ENCODE measurements at places on chromosomes 11 and 22.
A peak's percentile ranks its signal among the peaks of the same experiment; 100 is the strongest.

GRCh38 chr11:85590848-85591483, 36.2 kb downstream of the DLG2 start:
- DNase-seq: no peak

DNA sequence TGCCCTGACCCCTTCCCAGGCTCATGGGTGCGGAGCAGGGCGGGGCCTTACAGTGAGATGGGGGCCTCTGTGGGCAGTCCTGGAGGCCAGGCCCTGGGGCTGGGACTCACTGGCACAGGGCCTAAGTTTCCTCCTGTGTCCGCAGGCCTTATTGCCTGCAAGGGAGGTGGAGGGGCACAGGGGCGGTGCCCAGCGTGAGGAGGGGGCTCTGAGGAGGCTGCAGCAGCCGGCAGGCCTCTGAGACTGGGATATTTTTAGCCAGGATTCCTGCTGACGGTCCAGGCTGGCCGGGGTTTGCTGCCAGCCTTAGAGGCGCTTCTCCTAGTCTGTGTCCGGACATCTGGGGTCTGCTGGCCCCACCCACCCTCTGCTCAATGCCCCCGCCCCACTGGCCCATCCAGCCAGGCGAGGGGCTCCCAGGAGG, 5.7 kb upstream of the RTN4R start:
- no peak for DNase-seq

- peak; percentile 12 for DNase-seq
Observed at GRCh38 chr11:27347359-27348339, 15.4 kb downstream of the CCDC34 start.

DNA sequence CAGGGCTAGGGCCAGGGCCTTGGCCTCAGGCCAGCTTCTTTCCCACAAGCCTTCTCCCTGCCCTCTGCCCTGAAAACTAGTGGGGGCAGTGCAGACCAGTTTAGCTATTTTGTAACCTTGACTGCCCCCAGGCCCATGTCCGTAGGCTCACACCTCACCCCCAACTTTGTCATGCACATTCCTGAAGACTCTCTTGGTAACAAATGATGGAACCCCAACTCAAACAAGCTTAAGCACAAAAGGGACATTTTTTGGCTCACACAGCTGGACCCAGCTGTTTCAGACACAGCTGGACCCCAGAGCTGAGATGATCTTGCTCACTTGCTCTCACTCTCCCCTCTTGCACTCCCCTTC, 46.6 kb downstream of the KCNQ1OT1 start:
- DNase-seq: no peak

DNA sequence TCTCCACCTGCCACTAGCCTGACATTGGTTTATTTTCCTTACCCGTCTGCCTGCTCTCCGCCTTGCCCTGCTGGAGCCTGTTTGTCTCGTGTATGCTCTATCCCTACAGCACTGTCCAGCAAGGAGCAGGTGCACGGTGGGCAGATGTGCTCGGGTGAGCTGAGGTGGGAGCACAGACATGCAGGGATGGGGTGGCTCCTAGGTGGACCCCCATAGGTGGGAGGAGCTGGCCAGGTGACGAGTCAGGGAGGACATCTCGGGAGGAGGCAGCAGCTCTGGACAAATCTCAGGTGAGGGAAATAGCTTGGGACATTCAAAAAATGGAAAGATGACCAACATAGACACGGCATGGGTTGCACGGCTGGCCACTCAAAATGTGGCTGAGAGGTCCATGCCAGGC, 89.2 kb upstream of the SHANK2 start:
- no peak for DNase-seq

DNA sequence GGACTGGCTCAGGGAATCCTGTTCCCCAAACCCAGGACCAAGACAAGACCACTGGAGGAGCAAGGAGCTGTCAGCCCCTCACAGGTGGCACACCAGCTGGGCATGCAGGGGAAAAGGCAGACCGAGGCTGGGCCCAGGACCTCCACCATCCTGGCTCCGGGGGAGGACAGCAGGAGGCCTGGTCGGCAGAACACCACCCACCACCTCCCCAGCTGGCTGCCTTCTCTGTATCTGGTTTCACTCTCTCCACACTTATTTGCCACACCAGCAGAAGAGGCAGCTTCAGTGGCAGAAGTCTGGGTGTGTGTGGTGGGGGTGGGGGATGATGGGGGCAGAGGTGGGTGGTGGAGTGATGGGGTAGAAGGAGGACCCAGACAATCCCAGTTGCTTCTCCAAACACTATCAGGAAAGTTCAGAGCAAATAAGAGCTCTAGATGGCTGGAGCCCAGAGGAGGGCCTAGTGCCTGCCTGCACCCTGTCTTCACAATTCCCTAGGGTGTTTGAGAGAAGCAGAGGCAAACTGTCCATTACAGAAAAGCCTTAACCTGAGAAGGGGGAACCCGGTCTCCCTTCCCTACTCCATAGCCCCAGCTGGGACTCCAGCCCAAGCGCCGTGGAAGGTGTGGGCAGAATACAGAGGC, 51.9 kb upstream of the CDON start:
- no peak for DNase-seq

- DNase-seq: no peak
Observed at GRCh38 chr11:1670905-1671371, 26.1 kb upstream of the KRTAP5-6 start.

- no peak for DNase-seq
Observed at GRCh38 chr11:60455531-60456042, at the start of gene MS4A1. MS4A1 (plus strand) TSS chr11:60455847; CDS start chr11:60462375, 6,528 bp downstream.

- DNase-seq: no peak
Observed at GRCh38 chr22:37824674-37825641, 1.8 kb downstream of the GALR3 start.

DNA sequence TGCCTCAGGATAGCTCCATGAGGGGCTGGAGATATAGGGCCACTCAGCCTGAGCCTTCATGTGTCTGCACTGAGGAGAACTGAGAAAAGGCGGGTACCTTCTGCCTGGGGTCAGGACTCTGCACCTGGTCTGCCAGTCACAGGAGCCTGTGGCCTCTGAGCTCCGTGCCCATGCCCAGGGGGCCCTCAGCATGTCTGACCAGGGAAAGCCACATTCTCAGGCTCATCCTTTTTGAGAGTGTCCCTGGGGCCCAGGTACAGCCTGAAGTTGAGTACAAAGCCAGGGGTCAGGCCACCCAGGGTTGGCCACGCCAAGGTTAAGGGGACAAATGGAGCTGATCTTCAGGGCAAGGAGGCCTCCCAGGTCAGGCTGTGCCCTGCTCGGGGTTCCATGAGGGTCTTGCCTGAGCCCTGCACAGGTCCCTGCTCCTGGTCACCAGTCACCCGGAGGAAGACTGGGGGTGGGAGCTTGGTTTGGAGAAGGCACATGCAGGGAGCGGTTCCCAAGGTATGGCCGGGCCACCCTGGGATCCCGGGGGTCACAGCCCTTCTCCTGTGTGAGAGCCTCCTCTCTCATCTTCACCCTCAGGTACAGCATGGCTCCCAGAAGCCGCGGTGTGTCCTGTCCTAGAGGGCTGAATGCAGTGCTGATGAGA, 6.0 kb downstream of the DENND6B start:
- no peak for DNase-seq

GRCh38 chr11:77994434-77995362, at the start of gene INTS4:
INTS4 (minus strand) TSS chr11:77994668; CDS start chr11:77994643, 25 bp downstream.
- peak; percentile 94 for DNase-seq

DNA sequence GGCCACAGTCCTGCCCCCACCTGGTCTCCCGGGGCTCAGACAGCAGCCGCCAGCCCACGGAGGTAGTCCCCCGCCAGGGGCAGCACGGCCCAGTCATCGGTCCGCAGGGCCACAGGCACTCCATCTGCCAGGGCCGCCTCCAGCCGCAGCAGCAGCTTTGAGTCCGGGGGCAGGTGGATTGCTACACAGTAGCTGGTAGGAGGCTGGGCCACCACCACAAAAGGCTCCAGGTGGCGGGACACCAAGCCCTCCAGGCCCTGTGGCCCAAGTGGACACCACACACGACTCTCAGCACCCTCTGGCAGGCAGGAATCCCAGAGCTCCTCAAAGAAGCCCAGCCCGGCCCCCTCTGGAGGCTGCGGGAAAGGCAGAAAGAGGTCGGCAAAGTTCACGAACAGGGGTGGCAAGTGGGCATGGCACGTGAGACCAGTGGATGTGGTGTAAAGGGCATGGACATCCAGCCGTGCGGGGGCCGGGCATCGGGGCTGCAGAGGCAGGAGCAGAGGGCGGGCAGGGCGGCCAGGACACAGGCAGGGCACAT, 2.9 kb downstream of the AP5B1 start:
- no peak for DNase-seq

GRCh38 chr22:34973016-34973415, 92.9 kb upstream of the ISX start:
- no peak for DNase-seq

GRCh38 chr11:24932110-24933000, 435.5 kb downstream of the LUZP2 start:
- DNase-seq: no peak

DNA sequence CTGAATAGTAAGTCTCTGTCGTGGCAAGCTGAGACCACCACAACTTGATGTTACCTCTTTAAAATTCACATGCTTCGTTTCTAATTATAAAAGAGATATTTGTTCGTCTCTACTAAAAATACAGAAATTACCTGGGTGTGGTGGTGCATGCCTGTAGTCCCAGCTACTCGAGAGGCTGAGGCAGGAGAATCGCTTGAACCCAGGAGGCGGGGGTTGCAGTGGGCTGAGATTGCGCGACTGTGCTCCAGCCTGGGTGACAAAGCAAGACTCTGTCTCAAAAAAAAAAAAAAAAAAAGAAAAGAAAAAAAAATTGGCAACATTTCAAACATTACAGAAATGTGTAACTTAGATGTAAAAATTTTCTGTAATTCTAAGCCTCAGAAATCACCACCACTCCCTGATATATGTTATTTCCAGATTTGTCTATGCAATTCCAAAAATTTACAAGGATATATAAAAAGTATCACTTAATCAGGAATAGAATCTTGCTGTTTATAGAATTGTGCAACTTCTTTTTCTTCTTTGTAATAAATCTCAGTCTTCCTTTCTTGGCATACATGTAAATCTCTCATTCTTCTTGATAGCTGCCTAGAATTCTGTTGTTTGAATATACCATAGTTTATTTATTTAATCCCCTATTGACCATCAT, 37.3 kb downstream of the C11orf96 start:
- DNase-seq: no peak

GRCh38 chr11:2528301-2529050, 83.7 kb downstream of the KCNQ1 start:
- DNase-seq: no peak

- DNase-seq: no peak
Observed at GRCh38 chr11:45906096-45906682, 882 bp downstream of the FREY1 start.

DNA sequence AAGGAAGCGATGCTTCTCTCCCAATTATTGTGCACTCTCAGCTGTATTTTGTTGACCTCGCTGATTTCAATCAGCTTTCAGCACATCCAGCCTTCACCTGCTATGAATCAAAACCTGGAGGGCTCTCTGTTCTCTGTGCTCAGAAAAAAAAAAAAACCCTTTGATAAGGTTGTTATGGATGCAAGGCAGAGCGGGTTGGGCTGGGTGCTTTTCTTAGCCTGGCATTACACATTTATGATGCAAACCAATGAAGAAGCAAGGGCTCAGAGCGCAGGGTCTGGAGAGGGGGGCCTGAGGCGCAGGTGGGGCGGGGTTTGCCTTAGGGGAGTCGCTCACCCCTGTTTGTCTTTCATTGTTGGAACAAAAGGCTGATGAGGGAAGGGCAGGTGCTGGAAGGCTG, 86.0 kb upstream of the CADM1 start:
- DNase-seq: no peak

- no peak for DNase-seq
Observed at GRCh38 chr11:7257724-7258123, 6.0 kb downstream of the SYT9 start.

DNA sequence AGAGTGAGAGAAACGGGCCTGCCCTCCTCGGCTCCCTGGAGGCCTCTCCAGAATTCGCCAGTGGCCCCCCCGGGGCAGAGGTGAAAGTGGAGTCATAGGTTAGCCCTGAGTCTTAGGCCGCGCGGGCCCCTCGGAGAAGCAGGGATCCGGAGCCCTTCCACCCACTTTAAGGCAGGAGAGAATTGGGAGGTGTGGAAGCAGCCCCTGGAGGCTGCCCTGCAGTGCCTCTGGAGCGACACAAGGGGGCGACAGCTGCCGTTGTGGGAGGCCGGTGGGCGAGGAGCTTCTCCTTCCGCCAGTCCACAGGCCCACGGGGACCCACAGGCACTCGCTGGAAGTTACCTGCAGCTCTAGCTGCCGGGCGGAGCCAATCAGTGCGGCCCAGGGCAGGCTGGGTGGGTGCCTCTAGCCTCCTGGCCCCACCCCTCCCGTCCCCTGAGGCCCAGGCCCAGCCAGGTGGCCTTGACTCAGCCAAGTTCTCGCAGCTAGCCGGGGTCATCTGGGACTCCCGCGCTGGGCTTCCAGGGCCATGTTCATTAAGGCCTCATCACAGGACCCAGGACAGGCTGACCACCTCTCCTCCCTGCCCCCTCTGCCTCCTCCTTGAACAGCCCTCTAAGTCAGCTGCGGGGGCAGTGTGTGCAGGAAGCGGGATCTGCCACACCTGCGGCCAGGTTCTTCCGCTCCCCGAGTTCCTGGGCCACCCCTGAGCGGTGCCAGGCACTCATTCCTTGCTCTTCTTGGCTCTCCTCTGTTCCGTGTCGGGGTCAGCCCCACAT, 5.0 kb downstream of the DGKZ start:
- peak; percentile 79 for DNase-seq

GRCh38 chr11:91081440-91082043, 858.7 kb upstream of the CHORDC1 start:
- DNase-seq: no peak

DNA sequence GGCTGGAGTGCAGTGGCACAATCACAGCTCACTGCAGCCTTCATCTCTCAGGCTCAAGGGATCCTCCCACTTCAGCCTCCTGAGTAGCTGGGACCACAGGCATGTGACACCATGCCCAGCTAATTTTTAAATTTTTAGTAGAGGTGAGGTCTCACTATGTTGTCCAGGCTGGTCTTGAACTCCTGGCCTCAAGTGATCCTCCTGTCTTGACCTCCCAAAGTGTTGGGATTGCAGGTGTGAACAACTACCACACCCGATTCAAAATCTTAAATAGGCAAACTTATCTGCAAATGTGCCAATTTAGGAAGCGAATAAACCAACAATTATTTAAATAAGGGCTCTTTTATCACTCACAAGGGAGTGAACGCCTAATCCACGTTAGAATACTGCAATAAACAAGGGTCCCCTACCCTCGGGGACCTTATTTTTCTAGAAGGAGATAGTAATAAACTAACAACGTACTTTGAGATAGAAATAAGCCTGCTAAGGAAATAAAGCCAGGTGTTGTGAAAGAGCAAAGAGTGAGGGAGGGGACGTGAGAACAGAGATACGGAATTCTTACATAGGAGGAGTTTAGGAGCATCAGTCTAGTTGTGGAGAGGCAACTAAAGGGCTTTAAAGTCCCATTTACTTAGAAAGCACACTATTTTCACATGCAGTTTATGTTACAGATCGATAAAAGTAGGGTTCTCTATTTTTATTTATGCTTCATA, 3.0 kb upstream of the WEE1 start:
- DNase-seq: no peak

All from HEK293T (cell line).